Sigmoid colon (tissue), 7 donors: ENCODE measurements at places on chromosomes 11 and 22. TPM values are rescaled to one million over a fixed set of nuclear protein-coding genes. Genes with fewer than 3 reads are reported as not detected.

GRCh38 chr22:20380486-20380885 lies 13.5 kb upstream of the ZNF74 start:
- no peak for DNase-seq

GRCh38 chr11:36372101-36372771 lies 76.1 kb downstream of the PRR5L start:
- DNase-seq = no peak

DNA sequence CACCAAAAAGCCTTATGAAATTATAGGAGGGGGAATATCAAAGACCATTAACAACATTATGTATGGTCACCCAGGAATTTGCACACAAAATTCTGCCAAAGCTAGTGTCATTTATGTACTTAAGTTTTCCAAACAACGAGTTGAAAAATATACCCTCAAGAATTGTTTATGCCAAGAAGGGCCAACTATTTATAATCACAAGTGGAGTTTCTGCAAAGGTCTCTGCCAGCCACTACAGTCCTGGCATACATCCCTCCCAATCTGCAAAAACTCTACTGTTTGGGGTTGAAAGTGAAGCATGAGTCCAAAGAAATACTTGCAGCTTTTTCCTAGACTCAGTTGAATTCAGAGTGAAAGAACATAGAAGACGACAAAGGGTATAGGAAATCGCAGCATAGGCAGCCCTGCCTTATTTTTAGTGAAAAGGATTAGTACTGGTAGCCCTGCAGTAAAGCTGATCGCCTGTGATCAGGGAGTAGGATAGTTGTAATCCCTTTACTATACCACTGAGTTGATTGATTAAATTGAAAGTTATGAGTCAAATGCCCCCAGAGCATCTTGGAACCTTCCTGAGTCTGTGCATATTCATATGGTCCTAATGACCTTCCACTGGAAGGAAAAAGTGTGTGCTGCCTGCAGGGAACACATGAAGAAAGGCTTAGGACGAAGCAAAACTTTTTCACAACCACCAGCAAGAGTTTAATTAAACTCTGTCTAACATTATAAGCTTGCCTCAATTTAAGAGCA lies 144.0 kb downstream of the SPON1 start:
- DNase-seq = no peak

DNA sequence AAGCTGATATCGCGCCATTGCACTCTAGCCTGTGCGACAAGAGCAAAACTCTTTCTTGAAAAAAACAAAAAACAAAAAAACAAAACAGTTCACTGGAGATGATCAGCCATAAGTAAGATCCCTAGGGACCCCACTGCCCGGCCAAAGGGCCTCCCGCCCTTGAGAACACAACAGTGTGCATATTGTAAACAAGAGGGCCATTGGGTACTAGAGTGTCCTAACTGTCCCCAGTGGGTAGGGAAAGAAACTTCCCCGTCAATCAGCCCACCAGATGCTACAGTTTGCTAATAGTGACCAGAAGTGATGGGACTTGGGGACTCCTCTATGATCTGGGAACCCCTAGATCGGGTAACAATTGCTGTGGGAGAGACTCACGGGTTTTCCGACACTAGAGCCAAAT lies 3.7 kb upstream of the ACY3 start:
- no peak for DNase-seq

GRCh38 chr11:20501252-20501651 lies 98.2 kb upstream of the SLC6A5 start:
- no peak for DNase-seq

DNA sequence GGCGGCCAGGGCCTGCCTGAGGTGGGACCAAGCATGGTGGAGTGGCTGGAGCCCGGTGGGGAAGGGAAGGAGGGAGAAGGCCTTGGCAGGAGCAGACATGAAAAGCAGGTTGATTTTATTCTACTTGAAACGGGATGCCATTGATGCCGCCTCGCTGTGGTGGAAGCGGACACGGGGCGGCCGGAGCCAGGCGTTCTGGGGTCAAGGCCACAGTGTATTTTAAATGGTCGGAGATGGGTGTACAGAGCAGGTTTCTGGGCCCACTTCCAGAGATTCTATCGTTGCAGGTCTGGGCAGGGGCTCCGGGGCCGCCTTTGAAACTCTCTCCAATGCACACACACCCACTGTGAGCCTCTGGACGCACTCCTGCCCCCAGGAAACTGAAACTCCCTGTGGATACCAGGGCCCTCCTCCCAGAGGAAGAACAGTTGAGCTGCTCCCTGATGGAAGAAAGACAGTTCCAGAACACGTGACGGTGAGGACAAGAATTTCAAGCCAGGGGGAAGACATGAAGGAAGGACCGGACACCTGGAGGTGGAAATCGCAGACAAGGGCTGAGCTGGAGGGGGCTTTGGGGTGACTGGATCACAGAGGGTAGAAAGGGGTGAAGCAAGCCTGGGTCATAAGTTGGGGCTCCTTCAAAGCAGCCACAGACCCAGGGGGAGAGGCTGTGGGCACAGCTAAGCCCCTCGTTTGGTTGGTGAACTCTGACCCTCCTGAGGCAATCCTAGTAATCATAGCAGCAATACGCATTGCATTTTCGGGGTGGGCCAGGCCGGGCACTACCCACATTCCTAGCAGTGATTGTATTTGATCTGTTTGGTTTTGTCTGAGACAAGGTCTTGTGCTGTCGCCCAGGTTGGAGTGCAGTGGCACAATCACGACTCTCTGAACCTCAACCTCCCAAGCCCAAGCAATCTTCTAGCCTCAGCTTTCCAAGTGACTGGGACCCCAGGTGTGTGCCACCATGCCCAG lies 12.3 kb upstream of the LINC01488 start:
- no peak for DNase-seq

DNA sequence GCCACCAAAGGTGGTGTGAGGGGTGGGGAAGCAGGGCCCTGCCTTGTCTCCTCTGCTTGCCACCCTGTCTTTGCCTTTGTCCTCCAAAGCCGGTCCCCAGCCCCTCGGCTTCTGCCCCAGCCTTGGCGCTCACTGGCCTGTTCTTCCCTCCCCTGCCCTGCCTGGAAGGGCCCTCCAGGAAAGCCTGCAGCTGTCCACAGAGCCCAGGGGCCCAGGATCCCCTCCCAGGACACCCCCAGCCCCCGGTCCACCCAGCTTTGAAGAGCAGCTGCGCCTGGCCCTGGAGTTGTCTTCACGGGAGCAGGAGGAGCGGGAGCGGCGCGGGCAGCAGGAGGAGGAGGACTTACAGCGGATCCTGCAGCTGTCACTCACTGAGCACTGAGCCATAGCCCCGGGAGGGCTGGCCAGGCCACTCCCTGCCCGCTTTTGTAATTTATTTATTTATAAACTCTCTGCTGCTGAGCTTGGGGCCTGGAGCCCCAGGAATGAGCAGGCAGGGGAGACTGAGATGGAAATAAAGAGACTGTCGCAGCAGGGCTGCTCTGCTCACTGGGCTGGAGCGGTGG lies 1.3 kb upstream of the SSH3 start:
- DNase-seq = peak; percentile 68

GRCh38 chr11:24855951-24856350 lies 359.1 kb downstream of the LUZP2 start:
- DNase-seq = no peak

DNA sequence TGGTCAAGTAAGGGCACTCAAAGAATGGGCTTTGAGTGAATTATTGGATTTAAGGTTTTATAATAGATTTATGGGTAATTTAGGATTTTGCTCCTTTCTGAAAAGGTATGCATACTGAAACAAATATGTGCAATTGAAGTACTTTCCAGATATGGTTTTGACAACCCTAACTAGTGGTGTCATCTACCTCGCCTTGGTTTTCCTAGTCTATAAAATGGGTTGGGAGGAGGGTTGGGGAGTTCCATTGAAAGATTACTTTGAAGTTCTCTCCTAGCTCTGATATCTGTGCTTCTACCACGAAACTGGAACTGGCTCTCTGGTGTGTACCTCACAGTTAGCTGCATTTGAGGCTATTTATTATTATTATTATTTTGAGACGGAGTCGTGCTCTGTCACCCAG lies 431 bp upstream of the SPTBN2 start:
- DNase-seq = no peak

DNA sequence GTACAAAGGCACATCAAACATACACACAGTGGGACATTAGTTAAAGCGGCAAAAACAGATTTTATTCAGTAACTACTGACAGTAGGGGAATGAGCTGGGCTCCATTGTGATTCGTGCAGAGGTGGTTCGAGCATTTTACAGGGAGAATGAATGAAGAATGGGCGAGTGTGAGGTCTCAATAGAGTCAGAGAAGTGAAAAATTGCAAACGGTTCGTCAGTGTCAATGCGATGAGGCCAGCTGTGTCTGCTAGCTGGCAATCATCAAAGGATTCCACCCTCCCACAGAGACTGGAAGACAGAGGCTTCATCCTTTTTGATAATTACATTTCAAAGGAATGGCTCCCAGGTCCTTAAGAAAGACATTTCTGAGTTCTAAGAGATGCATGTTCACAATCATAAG lies 17.4 kb downstream of the OR4D9 start:
- no peak for DNase-seq

DNA sequence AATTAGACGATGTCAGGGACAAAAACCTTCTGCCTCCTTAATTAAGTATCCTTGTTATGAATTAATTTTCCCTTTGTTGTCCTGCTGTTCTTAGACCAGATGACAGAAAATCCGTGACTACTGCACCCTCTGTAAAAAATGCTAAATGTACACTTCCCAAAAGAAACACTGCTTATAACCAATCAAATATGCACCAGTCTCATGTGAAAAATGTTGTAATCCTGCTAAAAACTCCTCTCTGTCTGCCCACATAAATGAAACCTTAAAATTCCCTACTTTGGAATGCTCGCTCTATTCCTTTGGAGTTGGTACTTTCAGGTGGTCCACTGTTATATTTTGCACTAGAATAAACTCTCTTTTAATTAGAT lies 366.8 kb upstream of the CCDC179 start:
- DNase-seq = no peak

DNA sequence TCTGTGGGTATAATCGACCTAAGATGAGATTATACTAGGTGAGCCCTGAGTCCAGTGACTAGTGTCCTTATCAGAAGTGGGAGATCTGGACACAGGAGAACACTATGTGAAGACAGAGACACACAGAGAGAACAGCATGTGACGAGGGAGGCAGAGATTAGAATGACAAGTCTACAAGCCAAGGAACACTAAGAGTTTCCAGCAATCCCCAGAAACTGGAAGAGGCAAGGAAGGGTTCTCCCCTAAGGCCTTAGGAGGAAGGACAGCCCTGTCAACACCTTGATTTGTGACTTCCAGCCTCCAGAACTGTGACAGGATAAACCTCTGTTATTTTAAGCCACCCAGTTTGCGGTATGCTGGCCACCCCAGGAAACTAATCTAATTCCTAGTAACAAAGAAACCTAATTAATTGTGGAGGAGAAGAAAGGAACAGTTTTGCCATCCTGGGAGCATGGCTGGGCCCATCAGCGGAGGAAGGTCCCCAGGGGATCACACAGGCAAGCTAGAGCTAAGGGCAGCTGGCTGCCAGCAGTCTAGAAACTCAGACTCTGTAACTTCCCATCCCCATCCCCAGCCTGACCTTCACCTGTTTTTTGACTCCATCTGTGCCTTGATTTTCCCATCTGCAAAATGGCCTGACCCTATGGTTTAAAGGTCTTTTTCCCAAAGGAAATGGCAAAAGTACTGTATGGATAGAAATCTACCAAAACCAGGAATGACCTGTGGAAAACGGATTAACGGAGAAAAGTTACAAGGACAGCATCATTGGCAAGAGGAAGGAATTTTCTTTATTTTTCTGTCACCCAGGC lies 10.3 kb upstream of the THOC5 start:
- DNase-seq = no peak

DNA sequence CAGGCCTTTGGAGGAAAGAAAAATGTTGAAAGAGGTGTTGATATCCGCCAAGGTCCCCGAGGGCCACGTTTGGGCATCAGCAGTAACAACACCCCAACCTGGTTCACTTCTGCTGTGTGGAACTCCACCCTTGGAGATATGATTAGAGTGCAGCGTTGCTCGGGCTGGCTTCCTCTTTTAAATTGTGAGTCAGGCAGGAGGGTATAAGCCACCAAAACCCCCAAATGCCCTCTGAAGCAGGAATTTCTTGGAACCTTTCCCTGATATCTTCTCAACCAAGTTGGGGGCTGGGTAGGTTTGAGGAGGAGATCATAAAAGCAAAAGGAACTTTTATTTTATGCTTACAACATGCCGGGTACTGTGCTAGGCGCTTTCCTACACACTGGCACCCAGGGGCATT lies 6.4 kb upstream of the C11orf96 start:
- DNase-seq = no peak

GRCh38 chr11:17021511-17021910 lies 7.3 kb upstream of the PLEKHA7 start:
- no peak for DNase-seq

DNA sequence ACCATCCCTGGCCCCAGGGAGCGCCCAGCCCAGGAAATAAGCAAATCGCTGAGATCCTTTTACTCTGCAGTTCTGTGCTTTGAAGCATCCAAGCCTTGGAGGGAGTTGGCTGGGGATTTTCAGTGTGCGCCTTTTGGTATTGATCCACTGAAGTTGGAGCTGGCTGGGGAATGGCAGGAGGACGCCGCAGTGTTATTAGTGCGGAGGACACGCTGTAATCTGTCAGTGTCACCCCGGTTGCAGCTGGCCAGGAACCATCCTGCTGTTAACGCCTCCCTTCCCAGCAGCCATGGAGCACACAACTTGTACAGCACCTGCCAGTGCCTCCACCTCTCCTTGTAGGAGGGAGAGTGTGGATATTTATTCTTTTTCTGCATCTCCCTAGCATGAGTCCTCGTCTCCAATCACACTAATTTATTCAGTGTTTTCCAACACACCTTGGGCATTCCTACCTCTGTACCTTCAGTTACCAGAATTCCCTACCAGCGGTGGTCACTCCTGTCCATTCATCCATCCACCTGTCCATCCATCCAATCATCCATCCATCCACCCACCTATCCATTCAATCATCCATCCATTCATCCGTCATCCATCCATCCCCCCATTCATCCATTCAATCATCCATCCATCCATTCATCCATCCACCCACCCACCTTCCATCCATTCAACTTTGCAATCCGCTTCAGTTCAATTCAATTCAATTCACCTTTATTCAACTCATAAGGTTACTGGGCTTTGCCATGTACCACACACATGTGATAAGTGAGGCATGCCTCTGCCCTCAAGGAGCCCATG lies 21.9 kb upstream of the EIF3D start:
- no peak for DNase-seq

- DNase-seq = no peak
Measured at GRCh38 chr11:74102321-74102720, 68.5 kb downstream of the C2CD3 start.

Gene TMEM41B
- 20.4 TPM for total RNA-seq

Gene ARSA
- total RNA-seq = 24.8 TPM

Gene FGF3
- total RNA-seq = not detected

Gene EIF3F
- 210 TPM for total RNA-seq

Gene SLC43A3
- total RNA-seq = 43.9 TPM

Gene DGCR6
- 1.4 TPM for total RNA-seq

Gene PLAAT4
- 49.9 TPM for total RNA-seq

Gene RRAS2
- total RNA-seq = 37.2 TPM

Gene GAL
- total RNA-seq = 11.8 TPM

Gene APOL3
- 20.2 TPM for total RNA-seq

Gene CRYBB1
- total RNA-seq = 1.8 TPM

Gene LIPT2
- total RNA-seq = 3.9 TPM

Gene OR52I2
- total RNA-seq = not detected

Gene BACE1
- total RNA-seq = 16.3 TPM

Gene SLCO2B1
- total RNA-seq = 19.4 TPM
